Mesothelial cell of epicardium (in vitro differentiated cells): ENCODE measurements at places on chromosomes 13 and 19. TPM values are rescaled to one million over a fixed set of nuclear protein-coding genes. Genes with fewer than 3 reads are reported as not detected.

- no peak overlapping the region for H3K27ac ChIP-seq
- no peak for DNase-seq
- H3K4me1 ChIP-seq: no peaks in the 10 kb centered on the region
- H3K4me3 ChIP-seq: no peak overlapping the region
- no peaks in the 10 kb centered on the region for H3K36me3 ChIP-seq
Observed at GRCh38 chr13:40181203-40181845, 485.1 kb downstream of the FOXO1 start.

MBD3L2 gene
- total RNA-seq: not detected in 3 replicates

DNA sequence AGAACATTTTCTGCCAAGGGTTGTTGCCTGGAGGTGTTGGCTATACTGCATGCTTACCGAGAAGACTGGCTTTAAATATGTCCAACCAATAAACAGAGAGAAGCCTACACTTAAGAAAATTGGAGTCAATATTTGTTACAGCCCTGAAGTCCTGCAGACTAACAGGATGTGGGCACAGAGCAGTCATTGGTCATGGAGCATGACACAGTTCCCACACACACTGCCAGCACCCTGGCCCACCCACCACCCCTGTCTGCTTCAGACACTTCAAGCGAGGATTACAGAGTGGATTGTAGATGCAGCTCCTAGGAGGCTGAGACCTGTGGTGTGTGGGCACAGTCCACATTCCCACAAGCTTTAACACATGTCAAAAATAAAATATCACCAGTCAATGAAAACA, 21.0 kb upstream of the SERP2 start:
- H3K27me3 ChIP-seq: peaks cover 3% of the 10 kb centered on the region
- no peak for DNase-seq
- H3K27ac ChIP-seq: no peak overlapping the region
- H3K4me1 ChIP-seq: peaks cover 24% of the 10 kb centered on the region

PSG5 gene
- not detected in 3 replicates for total RNA-seq

GRCh38 chr19:2867025-2867991, at the start of gene ZNF556:
TSS of gene ZNF556 (plus strand) at chr19:2867335. CDS start at chr19:2867422, 87 bp downstream.
- no peak within 1 kb of the TSS for H3K27ac ChIP-seq
- H3K4me3 ChIP-seq: no peak within 1 kb of the TSS
- peaks cover 5% of the 10 kb centered on the region for H3K4me1 ChIP-seq
- no peak for DNase-seq

- H3K4me3 ChIP-seq: no peak overlapping the region
- H3K4me1 ChIP-seq: peaks cover 3% of the 10 kb centered on the region
- H3K27me3 ChIP-seq: peaks cover 29% of the 10 kb centered on the region
- H3K36me3 ChIP-seq: no peaks in the 10 kb centered on the region
- no peak for DNase-seq
- H3K27ac ChIP-seq: no peak overlapping the region
Observed at GRCh38 chr13:27472441-27472840, 22.1 kb upstream of the MTIF3 start.

- no peak for DNase-seq
- no peaks in the 10 kb centered on the region for H3K4me1 ChIP-seq
- no peak overlapping the region for H3K27ac ChIP-seq
- H3K4me3 ChIP-seq: no peak overlapping the region
Observed at GRCh38 chr13:50094615-50095293, 79.5 kb downstream of the KCNRG start.

DNA sequence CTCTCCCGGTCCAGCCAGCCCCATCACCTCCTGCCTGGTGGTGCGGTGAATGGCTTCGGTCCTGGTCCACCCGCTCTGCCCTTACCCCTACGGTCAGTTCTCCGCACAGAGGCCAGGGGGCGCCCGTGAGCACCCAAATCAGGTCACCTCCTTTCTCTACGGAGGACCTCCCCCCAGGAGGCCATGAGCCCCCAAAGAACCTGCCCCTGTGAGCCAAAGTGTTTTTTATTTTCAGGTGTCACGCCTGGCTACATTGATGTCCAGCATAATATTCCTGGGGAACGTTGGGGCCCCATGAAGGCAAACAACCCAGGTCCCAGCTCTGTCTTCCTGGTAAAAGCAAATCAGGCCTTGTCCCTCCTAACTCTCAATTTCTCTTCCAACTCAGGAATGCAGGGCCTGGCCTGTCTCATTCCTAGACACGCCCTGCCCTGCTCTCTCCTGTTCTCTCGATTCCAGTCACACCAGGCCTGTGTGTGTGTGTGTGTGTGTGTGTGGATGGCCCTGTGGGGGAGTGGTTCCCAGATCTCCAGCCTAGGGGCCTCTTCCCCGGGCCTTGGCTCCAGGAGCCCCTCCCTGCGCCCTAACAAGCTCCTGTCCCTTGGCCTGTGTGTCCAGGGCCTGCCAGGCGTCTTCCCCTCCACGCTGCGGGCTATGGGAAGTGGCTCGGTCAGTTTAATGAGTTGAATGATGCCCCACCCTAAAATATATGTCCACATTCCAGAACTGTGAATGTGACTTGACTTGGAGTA, 9.7 kb upstream of the GIPC1 start:
- peak overlapping the region; percentile 33 for H3K4me3 ChIP-seq
- no peaks in the 10 kb centered on the region for H3K27me3 ChIP-seq
- peak; percentile 54 for DNase-seq
- no peaks in the 10 kb centered on the region for H3K36me3 ChIP-seq

DNA sequence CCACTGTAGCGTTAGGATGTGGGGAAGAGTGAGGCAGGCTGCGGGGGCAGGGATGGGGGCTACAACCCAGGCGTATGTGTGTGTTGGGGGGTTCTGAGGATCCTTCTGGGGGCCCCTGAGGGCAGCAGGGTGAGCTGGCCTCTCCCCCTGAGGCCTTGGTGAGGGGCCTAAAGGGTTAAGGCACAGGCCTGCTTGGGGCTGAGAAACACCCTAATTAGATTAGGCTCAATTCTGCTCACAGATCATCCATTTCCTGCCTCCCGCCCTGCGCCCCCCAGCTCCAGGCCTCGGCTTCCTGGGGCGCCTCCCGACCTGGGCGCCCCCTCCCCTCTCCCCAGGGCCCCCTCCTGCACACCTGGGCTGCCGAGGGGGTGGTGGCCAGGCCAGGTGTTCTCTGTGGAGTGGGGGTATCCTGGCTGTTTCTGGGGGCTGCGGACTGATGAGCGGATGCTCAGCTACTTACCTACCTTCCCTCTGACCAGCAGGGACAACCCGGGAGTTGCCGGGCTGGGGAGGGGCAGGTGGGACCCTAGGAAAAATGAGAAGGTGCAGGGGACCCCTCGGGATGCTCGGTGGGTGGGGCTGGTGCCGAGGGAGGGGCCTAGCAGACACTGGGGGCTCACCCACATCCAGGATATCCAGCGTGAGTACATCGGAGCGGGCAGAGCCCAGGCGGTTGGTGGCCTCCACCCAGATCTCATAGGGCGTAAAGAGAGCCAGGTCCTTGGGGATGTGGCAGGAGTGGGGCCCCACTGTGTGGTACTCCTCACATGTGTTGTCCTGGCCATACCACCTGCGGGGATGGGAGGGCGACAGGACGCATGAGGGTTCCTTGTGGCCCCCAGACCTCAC, 8.6 kb downstream of the CRLF1 start:
- H3K27ac ChIP-seq: no peak overlapping the region
- no peak overlapping the region for H3K4me3 ChIP-seq
- peaks cover 64% of the 10 kb centered on the region for H3K27me3 ChIP-seq
- peaks cover 20% of the 10 kb centered on the region for H3K4me1 ChIP-seq
- no peak for DNase-seq
- H3K36me3 ChIP-seq: no peaks in the 10 kb centered on the region
